M059J (cell line): ENCODE measurements at places on chromosomes 2 and 18. TPM values are rescaled to one million over a fixed set of nuclear protein-coding genes. Genes with fewer than 3 reads are reported as not detected.

DNA sequence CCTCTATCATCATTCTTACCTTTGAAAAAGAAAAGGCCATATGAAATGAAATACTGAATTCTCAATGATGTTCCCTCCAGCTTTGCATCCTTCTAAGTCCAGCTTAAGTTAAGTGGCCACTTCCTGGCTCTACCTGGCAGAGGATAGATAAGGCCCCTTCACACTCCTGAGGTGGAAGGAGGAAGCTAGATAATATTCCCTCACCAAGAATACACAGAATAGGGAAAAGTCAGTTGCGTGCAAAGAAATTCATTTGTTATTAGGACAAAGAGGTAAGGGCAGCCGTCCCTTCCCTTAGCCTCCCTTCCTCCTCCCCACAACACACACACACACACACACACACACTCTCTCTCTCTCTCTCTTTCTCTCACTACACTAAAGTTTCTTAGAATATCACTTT, 37.5 kb downstream of the OLA1 start:
- DNase-seq: no peak

DNA sequence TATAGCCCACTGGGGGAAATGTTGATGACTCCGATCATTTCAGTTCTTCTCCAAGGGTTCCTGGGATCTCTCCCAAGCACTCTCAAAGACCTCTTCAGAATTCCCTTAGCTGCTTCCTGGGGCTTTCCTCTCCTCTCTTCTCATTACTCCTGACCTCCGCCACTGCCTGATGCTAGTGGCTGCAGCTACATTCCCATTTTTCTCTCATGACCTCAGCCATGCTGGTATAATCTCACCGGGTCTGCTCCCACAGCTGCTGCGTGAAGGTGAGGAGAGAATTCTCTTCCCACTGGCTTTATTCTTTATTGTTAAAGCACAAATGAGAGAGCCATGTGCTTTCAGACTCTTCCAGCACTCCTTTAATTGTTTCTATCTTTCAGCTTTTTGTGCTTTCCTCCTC, 312.0 kb upstream of the ETAA1 start:
- no peak for DNase-seq

DNA sequence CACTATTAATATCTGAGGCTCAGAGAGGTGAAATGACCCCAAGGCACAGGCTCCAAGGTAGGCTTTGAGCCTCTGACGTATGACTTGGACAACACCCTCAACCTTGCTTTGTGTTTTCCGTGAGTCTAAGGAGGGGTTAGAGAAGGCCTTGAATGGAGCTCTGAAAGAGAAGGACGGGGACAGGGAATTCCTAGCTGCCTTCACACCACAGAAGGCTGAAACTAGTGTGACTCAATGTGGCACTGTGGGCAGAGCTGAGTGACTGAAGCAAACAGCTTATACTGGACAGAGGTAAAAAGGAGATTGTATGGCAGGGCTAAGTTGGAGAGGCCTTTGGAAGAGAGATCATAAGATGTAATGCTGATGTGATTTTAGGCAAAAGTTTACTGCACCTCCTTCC, 3.5 kb upstream of the NCK2 start:
- no peak for DNase-seq

DNA sequence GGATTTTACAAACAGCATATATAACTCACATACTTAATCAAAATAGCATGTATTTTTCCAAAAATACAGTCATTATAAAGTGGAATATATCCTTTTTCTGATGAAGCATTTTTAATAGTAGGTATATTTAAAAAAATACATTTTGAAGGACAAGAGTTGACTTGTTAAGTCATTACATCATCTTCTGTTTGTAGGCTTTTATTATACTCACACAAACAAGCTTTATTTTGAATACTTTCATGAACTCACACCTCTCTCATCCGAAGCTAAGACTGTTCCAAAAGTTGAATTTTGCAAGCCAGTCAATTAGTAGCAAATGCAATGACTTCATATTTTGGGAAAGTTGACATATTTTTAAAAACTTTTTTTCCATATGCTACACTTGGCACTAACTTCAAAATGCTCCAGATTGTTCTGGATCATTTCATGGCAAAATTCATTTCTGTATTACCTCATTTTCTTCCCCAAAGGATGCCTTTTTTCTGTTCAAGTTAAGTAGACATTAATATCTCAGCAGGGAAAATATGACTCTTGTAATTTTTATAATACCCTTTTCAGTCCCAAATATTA, 68.5 kb upstream of the WDR75 start:
- DNase-seq: no peak

GRCh38 chr2:32942793-32943485, 3.8 kb upstream of the LTBP1 start:
- DNase-seq: no peak

RGPD8 gene
- total RNA-seq: 0.49 and 1.4 TPM in 2 replicates

IGFBP5 gene
- total RNA-seq: 677 and 1,398 TPM in 2 replicates

SCN9A gene
- 0.42 and 0.86 TPM in 2 replicates for total RNA-seq
